ENCODE measurements at places on chromosomes 1 and 21.
A peak's percentile ranks its signal among the peaks of the same experiment; 100 is the strongest.

DNA sequence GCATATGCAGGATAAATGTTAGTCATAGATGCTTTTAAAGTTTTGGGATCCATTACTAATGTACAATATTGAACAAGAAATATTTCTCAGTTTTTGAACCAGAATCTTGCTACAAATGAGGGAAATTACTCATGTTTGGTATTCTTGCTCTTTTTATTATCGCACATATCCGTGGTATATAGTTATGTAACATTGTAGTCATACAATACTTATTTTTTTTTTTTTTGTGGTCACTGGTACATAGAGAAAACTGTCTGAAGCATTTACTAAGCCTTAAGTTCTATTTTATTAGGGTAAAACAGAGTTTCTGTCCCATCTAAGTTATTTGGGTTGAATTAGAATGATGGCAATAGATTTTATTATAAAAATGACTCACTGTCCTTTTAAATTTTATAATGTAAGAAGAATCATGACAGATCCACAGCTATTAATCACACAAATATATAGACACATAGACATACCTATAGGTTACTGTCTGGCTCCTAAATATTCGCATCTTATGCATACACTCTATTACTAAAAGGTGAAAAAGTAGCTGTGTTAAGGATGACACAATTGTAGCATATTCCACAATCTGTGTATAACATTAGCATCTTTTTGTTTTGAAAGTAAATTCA lies 18.0 kb upstream of the PRKAA2 start:
- no peak for DNase-seq

- peak; percentile 72 for DNase-seq
Measured at GRCh38 chr1:94383966-94384408, 34.2 kb upstream of the ABCD3 start.

GRCh38 chr1:37553598-37553926 lies 531 bp downstream of the SNIP1 start:
- DNase-seq = no peak

- DNase-seq = peak; percentile 12
Measured at GRCh38 chr1:28091043-28091781, 2.8 kb upstream of the EYA3 start.

GRCh38 chr1:201369209-201369608 lies 8.3 kb downstream of the TNNT2 start:
- no peak for DNase-seq

GRCh38 chr1:99501871-99502270 lies 144.0 kb upstream of the PALMD start:
- DNase-seq = no peak

GRCh38 chr1:240687820-240688219 lies 75.9 kb upstream of the GREM2 start:
- DNase-seq = no peak

DNA sequence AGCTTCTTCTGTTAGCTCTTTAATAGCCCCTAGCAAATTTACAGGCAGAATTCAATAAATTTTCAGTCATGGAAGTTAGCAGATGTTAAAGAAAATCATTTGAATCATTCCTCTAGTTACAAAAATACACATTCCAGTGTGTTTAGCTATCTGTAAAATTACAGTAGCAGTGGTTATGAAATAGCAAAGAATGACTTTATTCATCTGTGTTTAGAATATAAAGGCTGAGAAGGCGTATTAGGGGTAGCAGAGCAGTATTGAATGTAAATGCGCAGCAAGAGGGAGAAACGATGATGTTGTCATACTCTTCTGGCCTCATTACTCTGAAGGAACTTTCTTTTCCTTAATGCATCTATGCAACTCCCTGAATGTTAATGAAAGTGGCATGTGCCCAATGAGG lies 106.2 kb upstream of the CYYR1 start:
- no peak for DNase-seq

DNA sequence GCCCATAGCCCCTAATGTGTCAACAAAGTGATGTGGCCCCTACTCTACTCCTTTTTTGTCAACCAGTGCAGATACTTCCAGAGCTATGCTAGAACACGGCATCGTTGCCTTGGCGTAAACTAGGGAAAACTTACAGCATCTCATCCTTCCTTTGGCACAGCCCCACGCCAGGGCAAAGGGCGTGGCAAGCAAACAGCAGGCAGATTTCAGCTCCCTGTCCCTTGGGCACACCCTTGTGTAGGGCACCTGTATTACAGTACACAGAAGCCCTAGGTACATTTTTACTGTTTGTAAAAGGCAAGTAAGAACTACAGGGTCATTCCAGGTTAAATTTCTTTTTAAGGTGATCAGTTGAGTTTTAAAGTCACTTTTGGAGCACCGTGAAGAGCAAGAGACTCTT lies 29.3 kb downstream of the PRDX6 start:
- peak; percentile 55 for DNase-seq

GRCh38 chr1:2472561-2473177 lies 3.4 kb upstream of the PLCH2 start:
- DNase-seq = no peak

DNA sequence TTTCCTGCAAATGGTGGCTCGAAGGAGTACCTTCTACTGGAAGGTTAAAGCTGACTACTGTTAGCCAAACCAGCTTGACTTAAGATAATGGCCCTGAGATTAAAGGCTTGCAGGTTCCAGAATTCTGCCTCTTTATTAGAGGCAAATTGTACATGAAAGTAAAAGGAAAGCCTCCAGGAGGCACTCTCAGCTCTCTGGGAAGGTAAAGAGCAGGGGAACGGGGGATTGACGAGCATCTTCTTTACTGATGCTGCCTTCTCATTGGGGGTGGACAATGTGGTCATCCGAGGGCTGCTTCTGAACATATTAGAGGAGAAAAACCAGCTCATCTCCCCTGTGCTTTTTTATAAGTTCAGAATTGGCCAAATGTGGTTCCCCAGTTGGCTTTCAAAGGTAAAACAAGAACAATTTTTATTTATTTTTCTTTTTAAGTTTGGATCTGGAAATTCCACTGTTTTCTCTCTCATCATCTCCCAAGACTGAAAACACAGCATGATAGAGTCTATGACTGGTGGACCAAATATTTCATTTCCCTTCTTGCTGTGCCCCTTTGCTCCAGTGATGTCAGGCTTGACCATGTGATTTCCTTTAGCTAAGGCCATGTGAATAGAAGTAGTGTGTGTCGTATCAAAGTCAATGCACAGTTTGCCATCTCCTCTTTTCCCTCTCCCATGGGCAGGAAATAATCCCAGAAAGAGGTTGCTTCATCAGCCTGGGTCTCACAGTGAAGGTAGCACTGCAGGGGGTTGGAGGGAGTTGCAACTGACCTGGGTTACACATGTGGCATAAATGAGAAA lies 292.7 kb downstream of the PRDM2 start:
- no peak for DNase-seq

DNA sequence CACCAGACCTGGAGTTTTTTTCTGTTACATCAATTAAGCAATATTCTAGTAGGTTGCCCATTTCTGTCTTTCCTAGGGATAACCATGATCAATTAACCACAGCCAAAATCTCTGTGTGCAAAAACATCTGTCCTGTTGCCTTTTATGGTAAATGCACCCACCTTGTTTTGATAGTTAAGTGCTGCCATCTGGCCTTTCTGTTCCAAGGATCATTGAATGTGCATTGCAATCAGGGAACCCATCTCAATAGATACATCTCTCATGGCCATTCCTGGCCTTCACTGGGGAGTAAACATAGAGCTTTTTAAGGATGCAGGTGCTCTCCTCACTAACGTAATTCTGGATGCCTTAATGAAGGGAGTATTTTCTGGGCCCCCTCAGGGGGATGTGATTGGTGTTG lies 111.8 kb upstream of the KIAA1614 start:
- DNase-seq = no peak

GRCh38 chr1:25990251-25990650 lies 7.6 kb downstream of the PAFAH2 start:
- DNase-seq = no peak

DNA sequence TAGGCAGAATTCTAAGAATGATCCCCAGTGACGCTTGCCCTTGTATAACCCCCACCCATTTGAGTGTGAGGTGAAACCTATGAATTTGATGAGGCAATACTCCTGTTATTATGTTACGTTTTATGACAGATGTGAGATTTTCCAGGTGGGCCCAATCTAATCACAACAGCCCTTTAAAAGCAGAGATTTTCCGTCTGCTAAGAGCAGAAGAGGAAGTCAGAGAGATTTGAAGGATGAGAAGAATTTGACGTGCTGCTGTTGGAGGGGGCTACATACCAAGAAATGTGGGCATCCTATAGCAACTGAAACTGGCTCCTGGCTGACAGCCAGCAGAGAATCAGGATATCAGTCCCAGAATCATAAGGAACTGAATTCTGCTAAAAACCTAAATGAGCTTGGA lies 2.4 kb upstream of the SLC19A2 start:
- DNase-seq = no peak

- DNase-seq = peak; percentile 31
Measured at GRCh38 chr1:187261637-187262036, 432.9 kb downstream of the PLA2G4A start.

- DNase-seq = no peak
Measured at GRCh38 chr1:32138965-32139364, 31.1 kb downstream of the KPNA6 start.

GRCh38 chr1:84570436-84571149 lies 3.6 kb downstream of the CTBS start:
- no peak for DNase-seq

DNA sequence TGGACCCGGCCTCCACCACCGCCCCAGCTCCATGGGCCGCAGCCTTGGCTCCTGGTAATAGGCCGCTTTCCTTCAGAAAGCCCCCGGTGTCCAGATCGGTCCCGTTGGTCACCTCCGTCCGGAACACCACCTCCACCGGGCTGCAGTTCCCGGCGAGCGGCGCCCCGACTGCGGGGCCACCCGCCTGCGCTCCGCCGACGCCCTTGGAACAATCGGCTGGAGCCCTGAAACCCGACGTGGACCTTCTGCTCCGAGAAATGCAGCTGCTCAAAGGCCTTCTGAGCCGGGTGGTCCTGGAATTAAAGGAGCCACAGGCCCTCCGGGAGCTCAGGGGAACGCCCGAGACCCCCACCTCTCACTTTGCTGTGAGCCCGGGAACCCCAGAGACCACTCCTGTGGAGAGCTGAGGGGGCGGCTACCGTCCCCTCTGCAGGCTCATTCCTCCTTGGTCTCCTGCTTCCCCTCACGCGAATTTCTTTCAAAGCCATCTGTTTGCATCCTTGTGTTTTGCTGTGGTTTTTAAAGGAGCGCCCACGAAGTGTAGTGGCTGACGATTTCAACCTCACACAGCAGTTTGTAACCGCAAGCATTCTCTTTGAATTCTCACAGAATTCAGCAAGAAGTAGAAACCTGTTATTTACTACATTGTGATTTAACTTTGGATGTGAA lies 6.0 kb downstream of the FCRLB start:
- no peak for DNase-seq

- no peak for DNase-seq
Measured at GRCh38 chr1:16189003-16189402, 23.4 kb downstream of the ARHGEF19 start.

- no peak for DNase-seq
Measured at GRCh38 chr1:2274929-2275475, 46.9 kb downstream of the SKI start.

DNA sequence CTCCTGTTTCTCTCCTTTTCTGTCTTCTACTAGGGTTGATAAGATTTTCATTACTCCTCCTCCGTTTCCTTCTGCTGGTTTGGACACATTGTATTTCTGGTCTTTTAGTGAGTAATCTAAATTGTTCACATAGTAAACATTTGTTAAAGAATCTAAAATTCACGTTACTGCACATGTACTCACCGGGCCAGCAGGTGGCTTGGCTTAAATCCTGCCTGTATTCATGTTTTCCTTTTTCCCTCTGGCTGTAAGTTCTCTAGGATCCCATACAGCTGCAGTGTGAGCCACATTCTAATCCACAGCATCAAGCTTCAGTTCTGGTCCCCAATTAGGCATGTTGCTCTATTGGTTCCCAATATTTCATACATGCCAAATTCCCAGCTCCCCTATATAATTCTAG lies 958.3 kb downstream of the ADGRL2 start:
- DNase-seq = peak; percentile 1

DNA sequence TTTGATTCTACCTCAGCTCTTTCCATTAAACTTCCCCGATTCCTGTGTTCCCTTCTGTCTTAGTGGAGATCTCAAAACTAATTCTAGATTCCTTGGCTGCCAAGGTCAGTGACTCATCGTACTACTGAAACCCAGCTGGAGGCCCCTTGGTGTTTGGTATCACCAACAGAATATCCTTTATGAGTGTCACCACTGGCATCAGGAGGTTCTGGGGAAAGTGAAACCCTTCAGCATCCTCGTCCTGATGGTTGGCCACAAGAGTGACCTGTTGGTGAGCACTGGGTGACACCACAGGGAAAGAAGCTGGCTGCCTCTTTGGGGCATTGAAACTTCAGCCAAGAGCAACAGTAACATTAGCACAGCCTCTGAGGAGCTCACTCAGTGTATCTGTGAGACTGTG lies 9.6 kb downstream of the RAB42 start:
- DNase-seq = no peak

- DNase-seq = peak; percentile 50
Measured at GRCh38 chr21:25708467-25709065, 26.1 kb downstream of the ATP5PF start.

- DNase-seq = no peak
Measured at GRCh38 chr1:24275510-24275909, 43.6 kb upstream of the GRHL3 start.

DNA sequence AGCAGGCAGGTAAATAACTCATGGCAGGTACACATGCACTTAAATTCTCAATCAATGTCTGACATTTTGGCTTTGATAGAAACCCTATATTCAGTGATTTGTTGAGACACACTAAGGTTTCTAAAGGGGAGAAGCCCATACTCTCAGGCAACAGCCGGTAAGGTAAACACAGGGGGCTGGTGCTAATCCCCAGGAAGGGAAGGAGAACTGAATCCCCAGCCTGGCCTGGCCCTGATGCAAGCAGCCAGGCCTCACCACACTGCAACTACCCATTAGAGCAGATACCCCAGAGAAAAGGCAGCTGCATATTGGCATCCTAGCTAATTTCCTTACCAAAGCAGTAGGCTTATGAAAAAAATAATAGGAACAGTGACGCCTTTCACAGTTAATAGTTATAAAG lies 116.5 kb upstream of the LRRC7 start:
- no peak for DNase-seq

GRCh38 chr1:81869307-81869706 lies 68.6 kb downstream of the ADGRL2 start:
- no peak for DNase-seq

DNA sequence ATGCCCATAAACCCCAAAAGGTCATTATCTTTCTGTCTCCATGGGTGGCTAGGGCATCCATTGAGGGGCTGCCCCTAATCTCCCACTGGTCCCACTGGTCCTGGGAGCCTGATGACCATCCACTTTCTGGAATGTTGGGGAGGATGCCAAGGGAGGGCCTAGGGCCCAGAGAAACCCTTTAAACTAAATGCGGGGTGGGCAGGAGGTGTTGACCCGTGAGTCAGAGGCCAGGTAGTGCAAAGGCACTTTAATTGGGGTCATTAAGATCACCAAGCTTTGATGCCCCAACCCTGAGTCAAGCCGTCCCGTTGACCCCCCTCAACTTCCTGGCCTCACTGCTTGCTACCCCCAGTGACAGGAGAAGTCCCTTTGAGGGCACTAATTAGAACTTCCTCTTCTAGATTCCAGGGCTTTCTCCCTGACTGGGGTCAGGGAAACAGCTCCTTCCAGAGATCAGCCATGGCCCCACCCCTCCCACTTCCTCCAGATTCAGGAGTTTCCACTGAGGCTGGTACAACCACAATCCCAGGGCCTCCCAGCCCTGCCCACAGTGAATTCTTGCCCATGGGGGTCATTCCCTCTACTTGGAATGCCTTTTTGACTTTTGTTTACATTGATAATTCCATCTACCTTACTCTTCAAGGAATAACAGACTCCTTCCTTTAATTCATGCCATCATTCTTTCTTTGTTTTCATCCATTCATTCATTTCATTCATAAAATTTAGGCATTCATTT lies 15.5 kb upstream of the SERINC2 start:
- no peak for DNase-seq

- DNase-seq = no peak
Measured at GRCh38 chr1:191675856-191676783, 482.1 kb upstream of the RGS18 start.

Data from NCI-H526 (cell line).